ENCODE measurements at places on chromosomes 7 and 10.

GRCh38 chr10:132363921-132364593 lies 32.1 kb downstream of the LRRC27 start:
- DNase-seq, result no peak

DNA sequence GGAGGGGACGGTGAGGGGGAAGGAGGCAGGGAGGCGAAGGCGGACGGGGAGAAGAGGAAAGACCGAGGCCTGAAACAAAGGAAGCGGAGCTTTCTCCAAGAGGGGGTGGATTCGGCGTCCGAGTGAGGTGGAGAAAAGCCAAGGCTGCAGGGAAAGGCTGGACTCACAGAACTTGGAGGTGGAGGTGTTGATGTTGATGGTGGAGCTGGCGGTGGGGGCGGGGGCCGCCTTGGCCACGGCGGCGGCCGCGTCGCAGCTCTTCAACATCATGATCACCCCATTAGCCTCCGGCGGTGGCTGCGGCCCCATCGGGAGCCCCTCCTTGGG lies 578 bp downstream of the CACUL1 start:
- peak; percentile 17 for DNase-seq

- DNase-seq, result no peak
Observed at GRCh38 chr10:29546773-29547313, 87.9 kb downstream of the SVIL start.

GRCh38 chr7:85356916-85357315 lies 170.1 kb upstream of the SEMA3D start:
- no peak for DNase-seq

- DNase-seq, result no peak
Observed at GRCh38 chr10:79024296-79024695, 44.5 kb upstream of the ZMIZ1 start.

GRCh38 chr10:62964026-62964425 lies 147.9 kb upstream of the EGR2 start:
- no peak for DNase-seq

- DNase-seq, result no peak
Observed at GRCh38 chr7:148327379-148327778, 263.2 kb upstream of the C7orf33 start.

GRCh38 chr7:23852135-23852534 lies 142.1 kb downstream of the STK31 start:
- DNase-seq, result no peak

- no peak for DNase-seq
Observed at GRCh38 chr10:69047111-69047832, 40.6 kb upstream of the SRGN start.

DNA sequence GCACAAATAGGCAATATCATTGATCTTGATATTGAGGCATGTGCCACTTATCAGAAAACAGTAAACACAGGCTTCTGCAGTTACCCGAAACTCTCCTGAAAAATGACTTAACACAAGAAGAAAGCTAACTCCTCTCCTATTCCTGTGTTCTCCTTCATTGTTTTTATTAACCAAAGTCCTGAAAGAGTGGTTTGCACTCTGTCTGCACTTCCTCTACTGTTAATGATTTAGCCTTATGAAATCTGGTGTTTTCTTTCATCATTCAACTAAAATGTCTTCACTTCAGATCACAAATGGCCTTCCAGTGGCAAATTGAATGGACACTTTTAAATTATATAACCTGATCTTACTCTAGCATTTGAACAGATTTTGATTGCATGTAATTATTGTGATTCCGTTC lies 630.6 kb upstream of the PHF14 start:
- DNase-seq, result no peak

DNA sequence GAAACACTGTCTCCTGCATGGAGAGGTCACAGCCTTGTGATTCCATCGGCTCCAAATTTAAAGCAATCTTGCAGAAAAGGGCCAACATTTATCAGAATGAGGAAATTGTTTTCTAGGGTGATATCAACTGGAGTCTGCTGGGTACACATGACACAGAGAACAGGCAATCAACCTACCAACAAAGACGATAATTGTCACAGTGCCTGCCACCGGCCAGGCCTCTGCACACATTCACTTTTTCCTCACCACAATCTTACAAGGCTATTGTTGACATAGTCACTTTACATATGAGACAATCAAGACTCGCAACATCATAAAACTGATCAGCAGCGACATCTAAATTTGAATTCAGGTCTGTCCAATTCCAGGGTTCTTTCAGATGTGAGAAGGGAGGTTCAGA lies 189.4 kb downstream of the KCNMA1 start:
- no peak for DNase-seq

- DNase-seq, result no peak
Observed at GRCh38 chr10:120492346-120492745, 35.3 kb downstream of the PLPP4 start.

GRCh38 chr10:131691481-131692090 lies 209.2 kb upstream of the PPP2R2D start:
- DNase-seq, result no peak

- DNase-seq, result peak; percentile 87
Observed at GRCh38 chr7:138002096-138002827, 376 bp upstream of the CREB3L2 start.

- DNase-seq, result no peak
Observed at GRCh38 chr10:131196176-131196885, 115.2 kb downstream of the TCERG1L start.

DNA sequence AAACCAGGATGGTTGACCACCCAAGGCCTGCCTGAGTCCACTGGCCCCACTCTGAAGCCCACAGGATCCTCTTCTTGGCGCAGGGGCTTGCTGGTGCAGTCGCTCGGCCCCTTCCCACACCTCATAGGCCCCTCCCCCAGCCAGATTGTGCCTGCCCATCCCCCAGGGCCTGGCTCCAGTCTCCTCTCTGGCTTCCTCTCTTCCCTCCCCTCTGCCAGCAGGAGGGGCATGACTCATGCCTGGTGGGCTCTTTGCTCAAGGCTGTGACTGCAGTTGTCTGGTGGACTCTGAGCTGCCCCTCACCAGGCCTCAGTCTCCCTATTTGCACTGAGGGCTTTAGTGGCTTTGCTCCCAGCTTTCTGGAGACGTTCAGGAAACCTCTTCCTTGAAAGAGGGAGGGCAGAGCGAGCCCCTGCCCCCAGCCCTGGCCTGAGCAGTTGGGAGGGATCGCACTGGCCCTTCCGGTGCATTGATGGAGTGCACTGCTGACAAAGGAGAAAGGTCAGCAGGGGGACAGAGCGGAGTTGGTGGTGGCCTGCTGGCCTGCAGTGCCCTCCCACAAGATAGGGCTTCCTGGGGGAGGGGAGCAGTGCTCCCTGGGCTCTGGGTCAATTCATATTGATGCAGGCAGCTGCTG lies 60.7 kb downstream of the ZMIZ1 start:
- no peak for DNase-seq

DNA sequence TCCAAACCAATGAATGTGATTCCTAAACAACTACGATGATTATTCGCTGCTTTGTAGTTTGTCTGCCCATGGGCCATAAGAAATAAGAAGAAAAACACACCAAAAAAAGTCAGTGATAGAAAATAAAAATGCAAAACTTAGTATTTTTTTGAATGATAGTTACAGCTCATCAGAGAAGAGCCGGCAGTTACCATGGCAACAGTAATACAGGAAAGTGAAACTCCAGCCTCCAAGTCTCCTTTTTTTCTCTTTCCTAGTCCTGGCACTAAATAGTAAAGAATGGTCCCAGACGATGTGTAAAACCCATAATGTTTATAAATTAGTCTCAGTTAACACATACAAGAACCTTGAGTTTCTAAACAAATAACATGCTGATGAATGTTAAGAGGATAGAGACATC lies 21.6 kb upstream of the LHFPL3 start:
- no peak for DNase-seq

GRCh38 chr7:117863618-117864017 lies 9.6 kb downstream of the CTTNBP2 start:
- no peak for DNase-seq

GRCh38 chr7:9709216-9709615 lies 1264.5 kb upstream of the PHF14 start:
- no peak for DNase-seq

- DNase-seq, result no peak
Observed at GRCh38 chr10:6739530-6740174, 159.6 kb upstream of the PRKCQ start.

DNA sequence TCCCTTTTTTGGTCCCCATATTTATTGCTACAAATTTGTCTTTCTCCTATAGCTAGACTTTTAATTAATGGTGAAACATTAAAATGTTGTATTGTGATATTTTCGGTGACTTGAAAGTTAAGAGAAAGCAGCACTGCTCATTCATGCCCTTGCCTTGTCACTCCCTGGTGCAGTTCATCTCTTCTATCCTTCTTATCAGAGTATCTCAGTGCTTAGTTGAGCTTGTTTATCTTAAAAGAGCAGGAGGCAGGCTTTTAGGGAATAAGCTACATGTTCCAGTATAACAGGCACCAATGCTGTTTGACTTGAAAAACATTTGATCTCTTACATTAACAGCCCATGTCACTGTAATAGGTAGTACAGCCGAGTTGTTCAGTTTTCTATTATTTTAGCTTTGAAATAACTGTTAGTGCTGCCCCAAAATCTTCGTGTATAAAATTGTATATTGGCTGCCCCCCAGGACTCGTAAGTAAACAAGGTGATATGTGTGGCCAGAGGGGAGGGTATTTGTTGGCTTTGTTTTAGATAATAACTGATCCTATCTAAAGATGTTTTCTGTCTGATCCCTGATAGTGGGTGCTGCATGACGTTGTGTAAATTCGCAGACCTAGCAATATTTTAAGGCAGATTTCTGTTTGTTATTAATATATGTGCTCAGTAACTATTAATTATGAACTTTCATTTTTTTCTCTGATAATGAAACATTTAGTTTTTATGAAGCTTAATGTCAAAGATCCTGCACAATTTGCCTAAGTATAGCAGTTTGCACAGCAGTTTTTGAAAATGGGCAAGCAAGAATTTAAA lies 96.5 kb downstream of the BTRC start:
- no peak for DNase-seq

- no peak for DNase-seq
Observed at GRCh38 chr7:45342236-45342635, 184.6 kb downstream of the RAMP3 start.
